ENCODE measurements at places on chromosomes 16 and 17. TPM values are rescaled to one million over a fixed set of nuclear protein-coding genes. Genes with fewer than 3 reads are reported as not detected.

- no peak for DNase-seq
Measured at GRCh38 chr17:27563532-27563931, 67.5 kb upstream of the LGALS9 start.

Gene MARVELD3
- 16.4 TPM for total RNA-seq

Gene SBK1
- 51.9 TPM for total RNA-seq

Gene C17orf113
- 4.4 TPM for total RNA-seq

- no peak for DNase-seq
Measured at GRCh38 chr17:79936641-79937381, 97.6 kb upstream of the CBX4 start.

DNA sequence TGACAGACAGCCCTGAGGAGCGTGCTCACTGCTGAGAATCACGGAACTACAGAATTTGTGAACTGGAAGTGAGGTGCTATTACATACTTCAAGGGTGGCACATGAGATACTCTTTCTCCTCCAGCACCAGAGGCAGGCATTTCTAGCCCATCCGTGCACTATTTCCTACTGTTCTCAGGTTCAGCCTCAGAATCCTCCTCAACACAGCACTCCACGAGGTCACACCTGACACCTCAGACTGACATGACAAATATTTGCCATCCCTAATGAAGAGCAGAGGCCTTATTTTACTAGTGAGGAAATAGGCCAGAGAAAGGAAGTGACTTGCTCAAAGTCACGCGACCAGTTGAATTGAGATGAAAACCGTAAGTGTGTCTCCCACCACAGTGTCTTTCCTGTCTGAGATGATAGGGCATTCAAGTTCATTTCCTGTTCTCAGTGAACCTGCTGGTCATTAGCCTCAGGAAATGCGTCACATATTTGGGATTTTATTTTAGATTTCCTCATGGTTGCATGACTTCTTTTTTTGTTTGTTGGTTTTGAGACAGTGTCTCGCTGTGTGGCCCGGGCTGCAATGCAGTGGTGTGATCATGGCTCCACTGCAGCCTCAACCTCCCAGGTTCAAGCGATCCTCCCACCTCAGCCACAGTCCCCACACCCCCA is 23.6 kb downstream of the SEZ6 start:
- no peak for DNase-seq

GRCh38 chr17:80992948-80993624 is 1.4 kb downstream of the CHMP6 start:
- no peak for DNase-seq

Gene GPR179
- 0.22 TPM for total RNA-seq

GRCh38 chr17:36641331-36641876 is 40.0 kb downstream of the MRM1 start:
- no peak for DNase-seq

DNA sequence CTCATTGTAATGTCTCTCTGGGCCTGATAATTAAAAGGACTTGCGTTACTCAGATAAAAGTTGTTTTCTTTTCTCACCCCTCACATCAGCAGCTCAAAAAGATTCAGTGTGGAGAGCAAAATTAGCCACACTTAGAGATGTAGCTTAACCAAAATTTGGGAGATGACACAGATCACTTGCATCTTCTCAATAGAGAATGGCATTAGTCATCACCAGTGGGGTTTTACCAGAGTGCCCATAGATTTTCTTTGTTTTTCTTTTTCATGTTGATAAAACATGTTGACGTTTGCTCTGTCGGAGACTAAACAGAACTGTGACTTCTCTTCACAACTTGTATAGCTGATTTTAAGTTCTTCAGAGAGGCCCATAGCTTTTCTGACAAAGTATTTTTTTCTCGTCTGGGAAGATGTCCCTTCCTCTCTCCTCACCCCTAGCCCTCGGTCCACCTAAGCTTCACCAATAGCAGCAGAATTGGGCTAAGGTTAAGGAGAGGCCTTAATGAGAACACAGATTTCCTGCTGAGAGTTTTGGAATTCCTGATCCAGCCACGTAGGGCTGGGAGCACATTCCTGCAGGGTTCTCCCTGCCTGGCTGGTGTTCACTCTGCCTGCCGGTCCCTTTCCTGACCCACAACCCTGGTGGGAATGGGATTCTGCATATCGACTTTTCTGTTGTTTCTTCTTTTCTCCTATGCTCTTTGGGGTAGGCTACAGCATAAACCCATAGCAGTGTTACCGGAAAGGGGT is 92.6 kb downstream of the CACNG3 start:
- DNase-seq: no peak

Gene CD68
- total RNA-seq: 0.78 TPM

Gene NT5C3B
- total RNA-seq: 75.5 TPM

- no peak for DNase-seq
Measured at GRCh38 chr17:28916302-28916934, 13.5 kb upstream of the DHRS13 start.

- DNase-seq: no peak
Measured at GRCh38 chr17:68592682-68593641, 8.2 kb downstream of the FAM20A start.

GRCh38 chr17:78977997-78978973 is 1.4 kb downstream of the LGALS3BP start:
- no peak for DNase-seq

DNA sequence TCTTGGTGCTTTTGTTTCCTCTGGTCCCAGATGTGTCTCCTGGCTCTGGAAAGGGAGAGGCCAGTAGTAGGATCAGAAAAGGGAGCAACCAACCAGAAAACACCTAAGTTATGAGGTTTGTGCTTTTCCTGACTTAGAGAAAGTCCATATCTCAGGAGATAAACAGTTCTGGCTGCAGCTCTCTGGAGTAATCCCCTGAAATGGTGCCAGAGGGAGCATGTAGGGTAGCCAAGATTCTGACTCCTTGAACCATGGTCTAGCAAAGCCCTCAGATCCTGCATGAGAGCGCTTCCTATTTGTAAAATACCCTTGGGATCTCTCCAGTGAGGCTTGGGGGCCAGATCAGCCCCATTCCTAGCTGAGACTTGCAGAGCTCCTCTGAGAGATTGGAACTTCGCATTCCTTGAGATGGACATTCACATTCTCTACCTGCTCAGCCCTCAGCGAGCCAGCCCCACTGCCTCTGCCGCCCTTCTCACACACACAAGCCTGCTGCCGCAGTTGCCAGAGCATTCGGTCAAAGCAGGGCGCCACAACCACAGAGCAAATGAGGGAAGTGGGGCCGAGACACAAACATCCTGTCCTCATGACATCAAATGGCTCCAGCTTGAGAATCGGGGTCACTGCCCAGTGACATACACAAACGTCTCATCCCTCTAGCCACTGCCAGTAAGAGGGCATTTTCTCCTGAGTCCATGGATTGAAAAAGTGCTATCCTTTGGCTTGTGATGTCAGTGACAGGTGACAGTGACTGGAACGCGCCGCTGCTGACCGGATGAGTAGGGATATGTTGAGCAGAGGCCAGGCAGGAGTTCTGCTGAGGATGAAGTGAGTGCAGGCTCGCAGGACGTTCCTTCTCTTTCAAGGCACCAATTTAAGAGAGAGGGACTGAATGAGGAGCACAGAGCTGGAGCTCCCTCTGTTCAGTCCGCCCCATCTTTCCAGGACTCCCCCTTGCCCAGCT is 5.0 kb downstream of the ABHD15 start:
- DNase-seq: no peak

DNA sequence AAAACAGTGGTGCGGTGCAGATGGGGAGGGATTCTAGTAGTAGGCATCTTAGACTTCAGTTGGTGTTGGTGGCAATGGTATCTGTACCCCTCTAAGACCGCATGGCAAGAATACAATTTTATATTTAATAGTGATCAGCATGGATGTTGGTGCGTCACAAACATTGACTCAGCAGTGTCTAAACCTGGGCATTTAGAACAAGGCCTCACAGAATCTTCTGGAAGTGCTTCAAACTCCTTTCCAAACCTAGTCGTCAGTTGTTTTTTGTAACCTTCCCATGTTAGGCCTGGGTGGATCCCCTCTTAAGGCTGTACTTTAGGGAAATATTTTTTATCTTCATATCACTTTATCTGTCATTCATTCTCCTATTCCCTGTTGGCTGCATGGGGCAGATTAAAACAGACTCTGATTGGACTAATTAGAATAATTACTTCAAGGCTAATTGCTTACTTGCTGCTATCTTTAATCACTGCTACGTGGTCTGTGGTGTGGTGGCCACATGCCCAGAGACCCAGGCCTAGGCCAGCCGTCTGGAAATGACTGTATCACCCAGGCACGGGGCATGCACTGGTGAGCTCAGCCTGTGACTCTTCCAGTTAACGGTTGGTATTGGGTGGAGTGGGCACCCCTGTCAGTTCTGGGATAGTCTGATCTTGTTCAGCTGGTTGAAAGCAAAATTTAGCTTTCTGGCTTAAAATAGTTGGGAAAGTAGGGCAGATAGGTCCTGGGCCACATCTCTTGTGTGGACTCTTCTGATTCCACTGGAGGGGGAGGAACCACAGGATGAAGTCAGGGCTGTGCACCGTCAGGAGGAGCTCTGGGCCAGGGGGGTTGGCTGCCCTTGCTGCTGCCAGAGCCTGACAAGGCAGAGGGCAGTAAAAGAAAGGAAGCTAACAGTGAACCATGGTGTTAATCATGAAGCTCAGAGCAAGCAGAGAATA is 4.5 kb downstream of the ALKBH5 start:
- DNase-seq: no peak
